Effector memory CD4-positive, alpha-beta T cell (primary cell): ENCODE measurements at places on chromosomes 5 and 9.

- H3K36me3 ChIP-seq: no peaks in the 10 kb centered on the region
- no peak overlapping the region for H3K4me3 ChIP-seq
- peaks cover 21% of the 10 kb centered on the region for H3K27me3 ChIP-seq
- no peak for DNase-seq
- no peak overlapping the region for H3K27ac ChIP-seq
These were observed 4.5 kb downstream of the SLC1A1 start for GRCh38 chr9:4494806-4495205.

DNA sequence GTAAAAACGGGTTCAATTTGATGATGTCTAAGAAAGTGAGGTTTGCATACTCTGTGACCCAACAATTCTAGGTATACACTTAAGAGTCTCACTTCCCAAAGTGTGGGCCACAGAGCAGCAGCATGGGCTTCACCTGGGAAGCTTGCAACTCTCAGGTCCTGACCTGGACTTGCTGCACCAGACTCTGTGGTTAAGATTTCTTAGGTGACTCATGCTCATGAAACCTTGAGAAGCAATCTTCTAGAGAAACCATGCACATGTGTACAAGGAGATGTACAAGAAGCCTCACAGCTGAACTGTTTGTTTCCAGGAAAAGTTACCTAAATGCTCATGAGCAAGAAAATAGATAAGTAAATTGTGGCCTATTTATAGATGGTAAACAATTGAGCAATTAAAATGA, 30.0 kb downstream of the DNAJC21 start:
- H3K27me3 ChIP-seq: no peaks in the 10 kb centered on the region
- no peaks in the 10 kb centered on the region for H3K4me1 ChIP-seq
- H3K4me3 ChIP-seq: no peak overlapping the region
- no peak overlapping the region for H3K27ac ChIP-seq

DNA sequence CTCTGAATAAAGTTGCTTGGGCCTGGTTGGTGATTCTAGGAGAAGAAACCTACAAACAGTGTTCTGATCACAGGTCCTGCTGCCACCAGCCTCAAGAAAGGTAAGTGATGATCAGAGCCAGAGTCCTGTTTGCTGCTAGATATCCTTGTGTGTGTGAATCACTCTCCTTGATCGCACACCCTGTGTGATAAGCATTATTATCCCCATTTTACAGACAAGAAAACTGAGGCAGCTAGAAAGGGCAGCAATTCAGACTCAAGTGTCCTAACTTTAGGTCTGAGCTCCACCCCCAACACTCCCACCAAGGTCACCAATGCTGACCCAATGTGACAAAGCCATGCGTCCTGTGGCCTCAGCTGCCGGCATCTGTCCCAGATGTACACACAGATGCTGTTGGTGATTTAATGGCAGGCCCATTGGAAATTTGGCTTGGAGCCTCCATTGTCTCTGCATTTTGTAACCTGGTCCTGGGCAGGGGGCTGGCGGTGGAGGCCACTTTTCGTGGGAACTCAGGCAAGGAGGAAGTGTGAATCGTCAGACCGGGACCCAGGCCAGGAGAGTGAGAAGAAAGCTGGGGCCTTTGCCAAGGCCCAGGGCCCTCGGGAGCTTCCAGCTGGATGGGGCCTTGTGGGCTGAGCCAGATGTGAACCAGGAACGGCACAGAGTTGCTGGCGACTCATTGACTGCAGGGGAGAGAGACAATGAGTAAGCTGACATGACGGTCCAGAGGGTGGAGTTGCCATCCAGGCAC, 29.8 kb upstream of the GGTA1 start:
- H3K36me3 ChIP-seq: no peaks in the 10 kb centered on the region
- H3K27me3 ChIP-seq: no peaks in the 10 kb centered on the region
- no peak overlapping the region for H3K27ac ChIP-seq
- no peaks in the 10 kb centered on the region for H3K4me1 ChIP-seq

DNA sequence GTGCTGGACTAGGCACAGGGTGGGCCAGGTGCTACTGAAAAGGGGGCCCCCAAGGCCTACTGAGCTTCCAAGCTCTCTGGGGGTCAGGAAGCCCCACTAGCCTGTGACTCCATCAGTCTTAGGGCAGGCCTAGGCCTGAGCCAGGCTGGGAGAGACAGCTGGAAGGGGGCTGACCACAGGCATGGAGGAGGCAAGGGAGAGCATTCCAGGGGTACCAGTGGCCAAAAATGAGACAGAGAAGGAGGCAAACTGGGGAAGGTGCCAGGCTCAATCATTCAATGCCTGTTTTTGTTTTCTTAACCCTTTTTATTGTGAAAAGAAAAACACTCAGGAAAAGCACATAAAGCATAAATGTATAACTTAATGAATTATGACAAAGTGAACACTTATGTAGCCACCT, 26.2 kb upstream of the TCF7 start:
- peaks cover 71% of the 10 kb centered on the region for H3K4me1 ChIP-seq
- H3K27me3 ChIP-seq: no peaks in the 10 kb centered on the region
- H3K27ac ChIP-seq: peak overlapping the region; percentile 37
- DNase-seq: no peak
- no peak overlapping the region for H3K4me3 ChIP-seq
- H3K36me3 ChIP-seq: no peaks in the 10 kb centered on the region

DNA sequence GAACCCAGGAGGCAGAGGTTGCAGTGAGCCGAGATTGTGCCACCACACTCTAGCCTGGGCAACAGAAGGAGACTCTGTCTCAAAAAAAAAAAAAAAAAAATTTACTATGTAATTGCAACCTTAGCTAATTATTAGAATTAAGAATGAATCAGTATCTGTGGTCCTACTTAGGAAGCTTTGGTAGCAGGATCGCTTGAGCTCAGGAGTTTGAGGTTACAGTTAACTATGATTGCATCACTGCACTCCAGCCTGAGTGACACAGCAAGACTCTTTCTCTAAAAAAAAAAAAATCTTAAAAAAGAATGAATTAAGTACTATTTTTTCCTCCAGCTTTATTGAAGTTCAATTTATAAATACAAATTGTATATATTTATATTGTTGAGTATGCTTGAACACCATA, 16.7 kb downstream of the NDUFAF2 start:
- no peak overlapping the region for H3K27ac ChIP-seq
- no peaks in the 10 kb centered on the region for H3K4me1 ChIP-seq
- no peaks in the 10 kb centered on the region for H3K36me3 ChIP-seq

- no peaks in the 10 kb centered on the region for H3K27me3 ChIP-seq
- no peaks in the 10 kb centered on the region for H3K4me1 ChIP-seq
- H3K4me3 ChIP-seq: no peak overlapping the region
- no peak for DNase-seq
These were observed 835.7 kb downstream of the MAT2B start for GRCh38 chr5:164341056-164341619.

- H3K27ac ChIP-seq: no peak overlapping the region
- H3K4me1 ChIP-seq: no peaks in the 10 kb centered on the region
- no peaks in the 10 kb centered on the region for H3K36me3 ChIP-seq
- no peak overlapping the region for H3K4me3 ChIP-seq
These were observed 167.3 kb downstream of the PJA2 start for GRCh38 chr5:109242518-109242917.

DNA sequence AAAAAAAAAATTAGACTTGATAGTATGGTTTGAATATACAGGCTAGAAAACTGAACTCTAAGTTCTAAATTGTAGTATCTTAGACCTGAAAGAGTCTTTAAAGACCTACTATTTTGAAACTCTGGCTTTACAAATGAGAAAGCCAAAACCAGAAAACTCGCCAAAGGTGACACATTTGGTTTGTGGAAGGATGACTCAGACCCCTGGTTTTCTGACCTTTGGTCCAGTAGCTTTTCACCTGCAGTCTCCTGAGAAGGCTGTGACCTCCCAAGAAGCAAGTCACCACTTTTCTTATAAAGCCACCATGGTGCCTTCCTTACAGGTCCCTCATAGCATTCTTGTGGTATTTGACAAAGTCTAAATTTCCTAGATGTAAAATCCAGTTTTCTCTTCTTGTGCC, 102.1 kb upstream of the CEP78 start:
- no peak overlapping the region for H3K4me3 ChIP-seq
- H3K27me3 ChIP-seq: no peaks in the 10 kb centered on the region
- H3K4me1 ChIP-seq: no peaks in the 10 kb centered on the region
- no peaks in the 10 kb centered on the region for H3K36me3 ChIP-seq

- H3K36me3 ChIP-seq: peaks cover 34% of the 10 kb centered on the region
- H3K27me3 ChIP-seq: no peaks in the 10 kb centered on the region
- no peaks in the 10 kb centered on the region for H3K4me1 ChIP-seq
- DNase-seq: no peak
- no peak overlapping the region for H3K4me3 ChIP-seq
- H3K27ac ChIP-seq: no peak overlapping the region
These were observed 57.1 kb upstream of the GOLPH3 start for GRCh38 chr5:32231241-32231640.

DNA sequence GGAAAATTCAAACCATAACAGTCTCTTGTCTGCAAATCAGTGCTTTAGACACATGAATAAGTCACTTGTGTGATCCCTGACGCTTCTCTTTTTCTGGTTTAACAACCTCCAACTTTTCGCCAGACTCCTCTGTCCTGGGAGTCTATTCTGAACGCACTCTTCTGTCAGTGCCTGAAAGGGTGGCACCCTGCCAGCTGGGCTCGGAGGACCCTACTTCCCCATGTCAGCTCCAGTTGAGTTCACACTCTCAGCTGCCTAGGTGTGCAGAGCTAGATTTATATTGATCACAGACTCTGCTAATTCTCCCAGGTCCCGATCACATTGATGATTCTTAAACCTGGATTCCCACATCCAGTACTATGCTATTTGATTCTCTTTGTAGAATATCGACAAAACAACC, 649.1 kb downstream of the BNC2 start:
- H3K36me3 ChIP-seq: no peaks in the 10 kb centered on the region
- H3K27me3 ChIP-seq: no peaks in the 10 kb centered on the region
- H3K27ac ChIP-seq: no peak overlapping the region
- no peaks in the 10 kb centered on the region for H3K4me1 ChIP-seq
- DNase-seq: no peak
- H3K4me3 ChIP-seq: no peak overlapping the region

DNA sequence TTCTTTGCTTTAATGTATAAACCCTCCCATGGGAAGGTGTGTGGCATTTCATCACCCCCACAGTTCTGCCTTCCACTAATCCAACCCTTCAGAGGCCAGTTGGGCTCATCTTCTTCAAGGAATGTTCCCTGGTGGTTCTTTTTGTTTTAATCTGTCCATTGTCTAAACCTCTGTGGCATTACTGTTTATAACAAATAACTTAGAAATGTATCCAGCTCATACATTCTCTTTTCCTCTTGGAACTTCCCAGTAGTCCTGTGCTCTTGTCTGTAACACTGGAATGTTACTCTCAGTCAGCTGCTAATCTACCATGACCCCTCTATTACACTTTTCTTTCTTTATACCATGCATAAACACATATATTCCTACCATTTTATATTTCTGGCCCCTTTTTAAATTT, 213.5 kb upstream of the TARS1 start:
- no peak overlapping the region for H3K4me3 ChIP-seq
- H3K4me1 ChIP-seq: no peaks in the 10 kb centered on the region
- no peaks in the 10 kb centered on the region for H3K27me3 ChIP-seq
- no peak overlapping the region for H3K27ac ChIP-seq

DNA sequence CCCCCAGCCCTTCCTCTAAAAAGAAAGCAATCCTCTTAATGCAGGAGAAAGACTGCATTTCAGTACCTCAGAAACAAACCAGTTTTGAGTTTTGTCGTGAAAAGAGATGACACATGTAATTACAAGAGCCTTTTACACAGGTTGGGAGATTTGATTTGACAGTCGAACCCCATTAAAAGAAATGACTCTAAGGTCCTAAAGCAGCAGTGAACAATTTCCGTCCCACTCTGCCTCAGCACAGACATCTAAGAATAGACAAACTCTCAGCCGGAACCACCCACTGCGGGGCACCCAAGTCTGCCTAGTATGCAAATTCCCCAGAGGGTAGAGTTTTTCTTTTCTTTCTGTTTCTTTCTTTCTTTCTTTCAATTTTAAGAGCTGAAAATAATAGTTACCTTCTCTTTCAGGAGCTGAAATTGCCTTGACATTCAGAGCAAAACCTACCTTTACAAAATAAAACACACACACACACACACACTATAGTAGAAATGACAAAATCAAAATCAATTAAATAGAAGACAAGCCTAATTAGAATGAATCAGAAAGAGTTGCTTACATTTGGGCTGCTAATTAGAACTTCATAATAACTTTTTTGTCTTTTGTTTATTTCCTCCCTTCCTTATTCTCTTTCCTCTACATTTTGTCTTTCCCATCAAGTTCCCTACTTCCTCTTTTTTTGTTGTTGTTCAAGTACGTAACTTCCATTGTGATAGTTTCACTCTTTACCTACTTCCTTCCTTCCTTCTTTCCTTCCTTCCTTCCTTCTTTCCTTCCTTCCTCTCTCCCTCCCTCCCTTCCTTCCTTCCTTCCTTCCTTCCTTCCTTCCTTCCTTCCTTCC, 65.1 kb downstream of the BASP1 start:
- H3K27me3 ChIP-seq: no peaks in the 10 kb centered on the region
- H3K27ac ChIP-seq: no peak overlapping the region
- no peaks in the 10 kb centered on the region for H3K4me1 ChIP-seq
- no peak overlapping the region for H3K4me3 ChIP-seq
- no peak for DNase-seq
- no peaks in the 10 kb centered on the region for H3K36me3 ChIP-seq

DNA sequence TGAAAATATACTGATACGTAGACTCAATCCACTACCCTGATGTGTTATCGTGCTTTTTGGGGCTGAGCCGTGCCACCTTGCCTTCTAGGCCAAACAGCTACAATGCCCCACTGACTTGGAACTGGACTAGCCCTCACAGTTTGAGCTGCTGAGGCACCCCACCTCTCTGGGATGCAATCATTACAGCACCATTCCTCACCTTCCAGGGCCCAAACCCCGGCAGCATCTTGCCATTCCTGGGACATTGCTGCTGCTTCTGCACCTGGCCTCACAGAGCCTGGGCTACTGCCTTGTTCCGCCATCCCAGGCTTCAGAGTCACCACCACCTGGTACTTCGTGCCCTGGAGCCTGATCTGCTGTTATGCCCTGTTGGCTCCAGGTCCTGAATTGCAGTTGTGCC, 89.5 kb upstream of the SNCAIP start:
- H3K4me1 ChIP-seq: no peaks in the 10 kb centered on the region
- H3K36me3 ChIP-seq: no peaks in the 10 kb centered on the region
- H3K27me3 ChIP-seq: peaks cover 2% of the 10 kb centered on the region
- H3K27ac ChIP-seq: no peak overlapping the region
- no peak for DNase-seq

GRCh38 chr5:19928562-19929421, 59.2 kb downstream of the CDH18 start:
- H3K27ac ChIP-seq: no peak overlapping the region
- H3K4me1 ChIP-seq: no peaks in the 10 kb centered on the region
- no peak for DNase-seq
- H3K36me3 ChIP-seq: no peaks in the 10 kb centered on the region
- H3K4me3 ChIP-seq: no peak overlapping the region

DNA sequence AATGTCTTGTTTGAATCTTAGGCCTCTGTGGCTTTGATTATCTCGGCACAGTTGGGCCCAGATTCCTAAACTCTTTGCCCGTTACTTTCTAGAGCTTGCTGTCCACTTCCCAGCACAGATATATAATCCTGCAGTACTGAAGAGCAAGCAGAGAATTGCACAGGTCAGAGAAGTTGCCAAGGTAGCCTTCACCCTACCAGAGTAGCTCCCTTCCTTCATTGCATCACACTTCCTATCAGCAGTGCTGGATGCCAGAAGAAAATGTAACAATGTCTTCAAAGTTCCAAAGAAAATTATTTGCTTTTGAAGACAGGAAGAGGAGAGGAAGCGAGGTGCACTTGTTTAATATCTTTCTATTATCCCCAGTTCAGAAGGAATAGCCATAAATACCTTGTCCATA, 38.1 kb upstream of the SPATA31D4 start:
- no peak overlapping the region for H3K27ac ChIP-seq
- no peak overlapping the region for H3K4me3 ChIP-seq
- DNase-seq: no peak
